Fibroblast of skin of scalp (primary cell): ENCODE measurements at places on chromosomes 7 and 10.

DNA sequence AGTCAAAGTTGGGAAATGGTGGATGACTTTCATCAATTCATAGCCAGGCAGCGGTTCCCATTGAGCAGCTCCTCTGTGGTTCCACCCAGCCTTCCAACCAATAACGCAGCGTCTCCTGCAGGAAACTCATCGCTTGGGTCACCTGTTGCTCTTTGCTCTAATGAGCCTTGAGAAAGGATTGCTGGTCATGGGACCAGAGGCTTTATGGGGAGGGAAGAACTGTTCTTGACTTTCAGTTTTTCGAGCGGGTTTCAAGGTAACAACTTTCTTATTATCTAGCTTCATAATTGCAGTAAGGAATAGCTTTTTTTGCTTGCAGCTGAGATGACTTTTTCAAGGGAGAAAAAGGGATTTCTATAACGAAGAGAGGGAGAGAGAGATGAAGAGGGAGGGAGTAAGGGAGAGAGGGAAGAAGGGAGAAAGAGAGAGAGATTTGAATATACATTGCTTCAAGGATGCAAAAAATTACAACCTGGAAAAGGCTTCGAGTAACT, 405 bp upstream of the ENTPD1 start:
- DNase-seq: no peak

DNA sequence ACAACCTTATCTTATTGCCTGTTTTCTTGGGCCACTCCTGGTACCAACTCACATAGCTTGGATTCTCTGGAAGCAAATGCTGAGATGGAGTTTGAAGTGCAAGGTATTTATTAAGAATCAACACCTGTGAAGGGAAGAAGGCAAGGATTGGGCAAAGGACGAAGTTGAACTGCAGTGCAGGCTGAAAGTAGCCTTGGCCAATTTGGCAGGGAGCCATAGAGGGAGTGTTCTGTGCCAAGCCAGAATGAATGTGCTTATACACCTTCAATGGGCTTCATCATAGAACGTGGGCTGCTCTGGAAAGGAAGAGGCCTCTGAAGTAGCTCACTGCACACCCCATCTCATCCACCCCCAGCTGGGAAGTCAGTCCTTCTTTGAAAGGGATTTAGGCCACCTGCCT, 79.8 kb upstream of the IFRD1 start:
- DNase-seq: no peak

- peak; percentile 15 for DNase-seq
Measured at GRCh38 chr7:111697771-111698170, 135.5 kb upstream of the IMMP2L start.

- no peak for DNase-seq
Measured at GRCh38 chr7:28222636-28223035, 42.0 kb upstream of the JAZF1 start.

DNA sequence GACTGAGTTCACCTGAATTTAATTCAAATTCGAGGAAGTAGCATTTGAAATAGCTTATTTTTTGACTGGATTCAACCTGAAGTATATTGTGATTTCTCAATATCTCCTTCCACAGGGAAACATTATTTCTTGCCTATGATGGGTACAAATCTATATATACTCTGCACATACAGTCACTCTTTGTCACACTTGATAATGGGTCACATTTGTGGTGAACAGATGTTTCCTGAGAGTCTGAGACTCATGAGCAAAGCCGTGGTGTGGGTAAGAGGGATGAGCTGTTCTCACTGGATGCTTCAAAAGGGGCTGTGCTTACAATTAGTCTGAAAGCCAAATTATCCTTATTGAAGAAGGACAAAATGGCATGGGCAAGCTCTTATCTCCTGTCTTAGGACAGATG, 18.0 kb upstream of the TBXAS1 start:
- no peak for DNase-seq

DNA sequence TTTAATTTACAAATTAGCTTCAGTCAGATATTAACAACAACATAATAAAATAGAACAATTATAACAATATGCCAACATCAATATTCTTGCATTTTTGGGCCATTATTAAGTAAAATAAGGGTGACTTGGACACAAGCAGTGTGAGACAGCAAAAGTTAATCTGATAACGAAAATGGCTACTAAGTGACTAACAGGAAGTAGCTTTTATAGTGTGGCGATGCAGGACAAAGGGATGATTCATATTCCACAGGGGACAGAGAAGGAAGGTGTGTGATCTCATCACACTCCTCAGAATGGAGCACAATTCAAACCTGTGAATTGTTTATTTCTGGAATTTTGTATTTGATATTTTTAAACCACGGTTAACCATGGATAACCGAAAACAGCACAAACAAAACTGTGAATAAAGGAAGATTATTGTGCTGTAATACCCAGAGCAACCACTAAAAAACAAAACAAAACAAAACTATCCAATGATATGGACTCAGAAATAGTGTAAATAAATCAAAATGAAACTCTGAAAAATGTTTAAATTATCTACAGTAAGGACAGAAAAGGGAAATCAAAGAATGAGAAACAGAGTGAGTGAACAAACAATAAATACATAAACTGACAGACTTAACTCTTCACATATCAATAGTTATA, 66.9 kb upstream of the TFEC start:
- peak; percentile 58 for DNase-seq

DNA sequence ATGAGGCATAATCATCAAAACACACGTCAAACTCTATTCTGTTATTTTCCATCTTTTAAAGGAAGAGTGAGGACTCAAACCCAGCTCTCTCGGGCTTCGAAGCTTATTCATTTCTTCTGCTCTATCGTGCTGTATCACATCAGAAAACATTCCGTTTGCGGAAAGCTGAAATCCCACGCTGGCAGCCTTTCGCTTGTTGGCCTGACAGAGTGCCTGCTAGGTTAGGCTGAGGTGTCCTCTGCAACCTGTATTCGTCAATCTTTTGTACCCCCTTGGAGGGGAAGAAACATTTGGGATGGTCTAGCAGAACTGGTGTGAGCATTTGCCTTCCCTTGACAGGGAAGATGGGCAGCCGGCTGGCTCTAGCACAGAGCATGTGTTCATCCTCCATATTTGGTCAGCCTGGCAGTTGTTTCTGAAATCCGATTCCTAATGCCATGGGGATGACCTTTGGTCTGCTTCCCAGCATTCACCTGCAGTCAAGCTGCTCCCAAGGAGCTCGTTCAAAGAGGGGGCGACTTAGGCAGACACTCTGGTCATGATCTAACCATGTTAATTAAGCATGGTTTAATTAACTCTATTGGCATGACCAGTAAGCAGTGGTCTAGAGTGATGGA, 55.2 kb downstream of the TACC2 start:
- no peak for DNase-seq

DNA sequence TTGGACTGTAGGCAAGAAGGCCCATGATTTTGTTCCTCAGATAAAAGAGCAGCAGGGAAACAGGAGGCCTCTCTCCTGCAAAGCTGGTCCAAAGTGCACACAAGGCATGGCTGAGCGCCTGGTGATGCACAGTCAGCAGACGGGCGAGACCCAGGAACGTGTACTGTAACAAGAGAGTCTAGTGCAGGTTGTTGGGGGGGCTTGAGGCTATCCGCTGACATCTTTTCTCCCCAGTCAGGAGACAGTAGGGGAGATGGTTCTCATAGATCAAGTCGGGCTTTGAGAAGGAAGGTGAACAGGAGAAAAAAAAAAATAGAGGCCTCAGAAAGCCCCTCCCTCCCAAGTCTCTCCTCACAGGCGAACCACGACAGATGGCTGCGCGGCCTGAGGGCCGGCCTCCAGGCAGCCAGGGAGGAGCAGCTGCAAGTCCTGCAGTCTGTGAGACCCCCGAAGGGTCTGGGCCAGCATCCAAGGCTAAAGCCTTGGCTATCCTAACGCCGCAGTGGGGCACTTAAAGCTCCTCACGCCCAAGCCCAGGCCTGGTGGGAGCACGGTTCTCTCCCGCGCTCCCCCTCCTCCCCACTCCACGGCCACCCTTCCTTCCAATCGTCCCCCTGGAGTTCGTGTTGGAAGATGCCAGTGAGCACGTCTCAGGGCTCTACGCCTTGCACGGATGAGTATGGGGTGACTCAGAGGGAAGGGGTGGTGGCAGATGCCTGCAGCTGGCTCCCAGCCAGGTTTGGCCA, 68.3 kb downstream of the PRKAG2 start:
- DNase-seq: peak; percentile 24

GRCh38 chr7:128405471-128406313, 4.1 kb downstream of the IMPDH1 start:
- peak; percentile 47 for DNase-seq

DNA sequence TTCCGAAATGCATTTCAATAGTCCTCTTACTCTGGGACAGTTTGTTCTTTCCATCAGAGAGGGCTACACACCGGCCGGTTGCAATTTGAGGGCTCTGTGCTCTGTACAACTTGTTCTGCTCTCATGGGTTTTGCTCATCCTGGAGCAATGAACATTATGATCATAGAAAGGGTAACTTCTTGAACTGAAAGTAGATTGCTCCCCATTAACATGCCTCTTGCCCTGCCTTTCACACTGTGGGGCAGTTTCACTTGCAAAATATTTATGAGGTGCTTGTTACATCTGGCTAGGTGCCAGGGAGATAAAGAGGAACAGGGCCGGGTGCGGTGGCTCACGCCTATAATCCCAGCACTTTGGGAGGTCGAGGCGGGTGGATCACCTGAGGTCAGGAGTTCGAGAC, 97.3 kb upstream of the MPP7 start:
- no peak for DNase-seq

GRCh38 chr7:88401009-88401623, 94.4 kb upstream of the STEAP4 start:
- peak; percentile 4 for DNase-seq

DNA sequence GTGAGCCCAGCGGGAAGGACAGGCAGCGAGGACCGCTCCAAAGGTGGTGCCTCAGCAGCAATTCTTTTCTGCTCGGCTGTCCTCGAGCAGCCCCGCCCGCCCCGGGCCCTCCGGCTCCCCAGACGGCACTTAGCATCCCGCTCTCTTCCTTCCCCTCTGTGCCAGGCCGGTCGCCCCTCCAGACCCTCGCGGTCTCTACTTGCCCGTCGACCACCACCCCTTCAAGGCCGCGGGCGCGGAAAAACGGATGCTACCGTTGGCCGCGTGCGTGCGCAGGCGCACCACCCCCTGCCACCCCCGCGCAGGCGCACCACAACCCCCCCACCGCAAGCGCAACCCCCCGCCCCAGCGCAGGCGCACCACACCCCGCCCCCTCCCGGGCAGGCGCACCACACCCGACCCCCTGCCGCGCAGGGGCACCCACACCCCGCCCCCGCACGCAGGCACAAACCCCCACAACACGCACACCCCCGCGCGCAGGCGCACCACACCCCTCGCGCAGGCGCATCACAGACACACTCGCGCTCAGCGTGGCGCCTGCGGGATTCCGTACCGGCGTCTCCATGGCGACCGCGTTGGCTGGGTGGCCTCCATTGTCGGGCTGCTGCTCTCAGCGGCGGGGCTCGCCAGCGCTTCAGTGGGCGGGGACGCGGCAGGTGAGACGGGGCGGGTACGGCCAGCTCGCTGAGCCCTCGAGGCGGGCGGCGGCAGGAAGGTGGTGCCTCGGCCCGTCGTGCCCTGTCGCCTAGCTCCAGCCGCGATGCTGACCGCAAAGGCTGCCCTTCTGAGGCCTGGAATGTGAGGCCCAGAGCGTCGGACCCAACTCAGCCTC, at the start of gene LRRC27:
Gene LRRC27 (plus strand): TSS at position 593 of the 832 bp plus-strand sequence. CDS start 1,332 bp downstream, outside the sequence.
- peak; percentile 98 for DNase-seq

DNA sequence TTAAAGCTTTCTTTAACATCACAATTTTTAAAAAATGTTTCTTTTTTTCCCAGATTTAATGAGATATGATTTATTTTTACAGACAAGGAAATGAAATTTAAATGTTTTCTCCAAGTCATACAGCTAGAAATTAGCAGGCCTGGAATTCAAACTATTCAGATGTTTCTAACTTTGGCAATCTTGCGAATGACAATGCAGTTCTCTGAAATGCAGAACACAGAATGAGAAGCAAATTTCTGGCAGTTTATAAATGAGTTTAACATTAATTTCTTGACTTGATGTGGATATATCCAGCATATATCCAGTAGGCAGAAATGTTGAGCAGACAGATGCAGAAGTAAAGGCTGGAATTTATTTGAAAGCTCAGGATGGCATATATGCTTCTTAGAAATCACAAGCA, 227.5 kb downstream of the THSD7A start:
- DNase-seq: peak; percentile 1

- DNase-seq: no peak
Measured at GRCh38 chr7:33842150-33842549, 63.2 kb upstream of the BMPER start.

- DNase-seq: peak; percentile 82
Measured at GRCh38 chr7:2209146-2209960, 23.4 kb downstream of the MAD1L1 start.

GRCh38 chr7:110975486-110975885, 115.4 kb upstream of the LRRN3 start:
- no peak for DNase-seq

GRCh38 chr10:30127120-30127541, 67.7 kb upstream of the JCAD start:
- peak; percentile 70 for DNase-seq

GRCh38 chr10:123301077-123301857, 147.1 kb downstream of the BUB3 start:
- peak; percentile 11 for DNase-seq

DNA sequence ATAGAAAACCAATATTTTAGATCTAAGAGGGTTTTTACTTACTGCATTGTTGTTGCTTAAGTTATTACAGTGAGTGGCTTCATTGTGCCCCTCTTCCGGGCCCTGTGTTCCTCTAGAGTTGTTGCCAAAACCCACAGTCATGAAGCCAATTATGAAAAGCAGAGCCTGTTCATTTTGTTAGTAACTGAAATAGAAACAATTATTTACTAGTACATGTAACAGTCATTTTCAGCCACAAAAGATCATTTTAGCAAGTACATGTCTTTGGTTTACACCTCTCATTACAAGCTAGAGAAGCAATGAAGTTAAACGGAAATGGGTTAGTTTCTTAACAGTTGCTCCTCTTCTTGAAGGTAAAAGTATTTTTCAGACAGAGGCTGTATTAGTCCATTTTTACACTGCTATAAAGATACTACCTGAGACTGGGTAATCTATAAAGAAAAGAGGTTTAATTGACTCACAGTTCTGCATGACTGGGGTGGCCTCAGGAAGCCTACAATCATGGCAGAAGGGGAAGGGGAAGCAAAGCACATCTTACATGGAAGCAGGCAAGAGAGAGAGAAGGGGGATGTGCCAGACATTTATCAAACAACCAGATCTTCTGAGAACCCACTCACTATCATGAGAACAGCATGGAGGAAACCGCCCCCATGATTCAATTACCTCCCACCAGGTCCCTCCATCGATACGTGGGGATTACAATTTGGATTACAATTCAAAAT, 380.5 kb downstream of the SFMBT2 start:
- no peak for DNase-seq
